CD14-positive monocyte (primary cell): ENCODE measurements at places on chromosomes 11 and 22. TPM values are rescaled to one million over a fixed set of nuclear protein-coding genes. Genes with fewer than 3 reads are reported as not detected.

GRCh38 chr11:76962583-76963416, 71.4 kb upstream of the B3GNT6 start:
- no peak for DNase-seq

DNA sequence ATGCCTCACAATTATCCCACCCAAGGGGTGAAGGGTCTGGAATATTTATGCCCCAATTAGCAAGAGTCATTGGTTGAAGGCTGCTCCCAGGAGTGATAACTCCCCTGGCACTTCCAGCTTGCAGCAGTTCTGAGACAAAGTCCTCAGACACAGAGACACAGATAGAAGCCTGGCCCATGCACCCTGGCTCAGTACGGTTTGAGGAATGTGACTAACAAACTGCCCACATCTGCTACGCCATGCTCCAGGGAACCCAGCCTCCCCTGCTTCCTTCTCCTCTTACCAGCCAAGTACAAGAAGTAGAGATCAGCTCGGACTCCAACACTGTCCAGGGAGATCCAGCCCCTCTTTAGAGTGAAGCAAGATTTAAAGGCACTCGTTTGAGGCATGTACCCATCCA, 48.5 kb upstream of the BMAL1 start:
- no peak for DNase-seq

DNA sequence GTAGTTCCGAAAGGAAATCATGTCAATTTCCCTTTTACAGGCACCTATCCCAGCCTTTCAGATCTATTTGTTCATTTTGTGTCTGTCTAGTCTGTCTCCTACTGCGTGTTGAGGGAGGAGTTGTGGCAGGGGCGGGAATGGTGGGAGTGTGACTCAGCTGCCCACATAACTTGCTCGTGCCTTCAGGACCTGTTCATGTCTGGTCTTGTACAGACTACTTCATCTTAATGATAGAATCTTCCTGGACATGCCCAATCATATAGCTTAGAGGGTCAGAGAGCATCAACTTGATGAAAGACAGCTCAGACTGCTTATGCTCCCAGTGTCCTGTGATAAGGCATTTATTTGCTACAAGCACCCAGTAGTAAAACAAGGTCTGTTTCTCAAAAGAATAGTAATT, 61.0 kb upstream of the BIRC3 start:
- DNase-seq: no peak

- DNase-seq: peak; percentile 79
These were observed 74.4 kb downstream of the SLC1A2 start for GRCh38 chr11:35344681-35345574.

- no peak for DNase-seq
These were observed 6.3 kb downstream of the AKIP1 start for GRCh38 chr11:8917157-8917825.

DNA sequence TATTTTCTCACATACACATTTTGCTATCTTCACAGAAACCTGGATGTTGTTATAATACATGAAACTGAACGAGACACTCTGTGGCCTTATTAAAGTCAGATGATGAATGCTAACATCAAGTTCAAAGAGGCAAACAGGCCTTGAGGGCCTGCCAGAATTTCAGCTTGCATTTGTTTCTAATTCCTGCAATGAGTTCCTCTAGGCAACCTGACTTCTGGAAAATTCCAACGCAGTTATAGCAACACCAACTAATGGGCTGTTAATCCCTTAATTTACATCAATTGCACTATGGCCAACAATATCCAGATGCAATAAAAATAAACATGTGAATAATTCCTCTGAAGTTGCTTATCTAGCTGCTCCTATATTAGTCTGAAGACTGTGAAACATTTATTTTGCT, 19.1 kb downstream of the PAX6 start:
- DNase-seq: no peak

- no peak for DNase-seq
These were observed 175.7 kb upstream of the CARD18 start for GRCh38 chr11:105315287-105315686.

DNA sequence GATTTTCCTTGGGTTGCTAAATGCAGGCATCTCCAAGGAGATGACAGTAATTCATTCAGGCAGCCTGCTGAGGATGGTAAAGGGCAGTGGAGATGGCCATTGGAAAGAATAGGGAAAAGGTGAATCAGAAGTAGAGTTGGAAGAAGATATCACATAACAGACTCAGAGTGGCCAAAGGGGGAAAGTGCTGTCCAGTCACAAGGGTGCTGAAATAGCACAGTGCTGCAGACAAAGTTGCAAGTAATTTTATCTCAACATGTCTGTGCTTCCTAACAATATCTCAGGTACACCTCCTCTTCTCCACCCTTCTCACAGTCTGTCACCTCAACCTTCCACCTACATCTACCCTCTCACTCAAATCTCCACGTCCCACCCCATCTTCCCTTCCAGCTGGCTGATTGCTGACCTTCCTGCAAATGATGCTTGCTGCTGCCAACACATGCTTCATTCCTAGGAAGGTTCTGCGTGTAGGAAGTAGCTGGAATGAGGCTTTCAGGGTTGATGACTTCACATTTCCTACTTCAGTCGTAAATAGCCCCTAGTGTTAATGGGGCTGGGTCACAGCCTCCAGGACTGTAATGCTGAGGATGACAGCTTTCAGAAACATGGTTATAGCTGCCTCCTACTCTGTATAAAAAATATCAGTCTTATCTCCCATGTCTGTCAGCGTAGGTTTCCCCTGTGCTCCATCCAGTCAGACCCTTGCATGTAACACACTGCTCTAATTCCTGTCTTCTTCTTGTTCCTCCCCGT, 123.9 kb downstream of the CTNND1 start:
- no peak for DNase-seq

DNA sequence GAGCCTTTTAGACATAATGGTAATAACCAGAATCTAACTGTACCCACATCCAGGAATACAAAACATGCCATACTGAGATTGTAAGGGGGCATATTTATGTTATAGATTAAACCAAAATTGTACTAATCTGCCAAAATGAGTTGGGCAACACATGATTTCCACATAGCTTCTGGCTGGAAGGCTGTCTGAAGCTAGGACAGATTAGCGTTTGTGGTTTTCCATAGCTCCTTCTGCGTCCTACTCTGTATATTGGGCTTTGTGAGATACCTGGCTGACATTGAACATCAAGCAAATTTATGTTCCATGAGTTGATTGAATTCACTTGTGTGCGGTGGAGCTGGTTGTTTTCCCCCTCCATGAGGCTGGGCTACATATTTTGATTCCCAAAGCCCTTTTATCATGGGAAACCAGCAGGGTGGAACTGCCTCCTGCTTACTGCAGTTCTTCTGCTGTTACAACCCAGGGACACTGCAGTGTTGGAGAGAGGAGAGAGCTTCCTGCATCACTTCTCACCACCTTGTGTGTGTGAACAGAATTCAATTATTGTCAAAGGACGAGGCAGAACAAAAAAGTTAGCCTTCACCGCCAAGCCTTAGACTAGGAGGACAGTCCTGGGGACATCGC, 114.9 kb downstream of the C11orf91 start:
- no peak for DNase-seq

DNA sequence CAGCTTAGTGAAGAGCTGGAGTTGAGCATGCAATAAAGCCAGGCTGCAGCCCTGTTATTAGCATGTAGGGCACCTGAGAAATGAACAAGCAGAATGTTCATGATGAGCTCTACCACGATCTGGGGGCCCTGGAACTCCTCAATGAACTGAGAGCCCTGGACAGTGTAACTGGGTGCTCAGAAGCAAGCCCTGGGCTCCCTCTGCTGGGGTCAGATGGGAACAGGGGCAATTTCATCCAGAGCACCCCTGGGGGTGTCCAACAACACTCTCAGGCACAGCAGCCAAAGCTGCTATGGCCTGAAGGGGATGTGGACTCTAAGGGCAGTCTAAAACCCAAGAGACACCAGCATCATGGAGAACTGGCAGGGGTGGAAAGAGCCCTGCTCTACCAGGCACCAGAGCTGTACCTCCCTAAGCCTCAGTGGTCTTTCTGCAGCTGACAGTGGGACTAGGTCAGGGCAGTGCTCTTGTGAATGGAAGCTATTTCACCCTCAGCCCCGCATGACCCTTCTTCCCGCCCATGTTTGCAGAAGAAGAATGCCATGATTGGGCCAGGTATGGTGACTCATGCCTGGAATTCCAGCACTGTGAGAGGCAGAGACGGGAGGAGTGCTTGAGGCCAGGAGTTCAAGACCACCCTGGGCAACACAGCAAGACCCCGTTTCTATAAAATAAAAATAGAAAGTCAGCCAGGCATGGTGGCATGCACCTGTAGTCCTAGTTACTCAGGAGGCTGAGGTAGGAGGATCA, 28.9 kb downstream of the THOC5 start:
- DNase-seq: no peak

- DNase-seq: peak; percentile 81
These were observed 7.2 kb downstream of the KCNK7 start for GRCh38 chr11:65588199-65589054.

DNA sequence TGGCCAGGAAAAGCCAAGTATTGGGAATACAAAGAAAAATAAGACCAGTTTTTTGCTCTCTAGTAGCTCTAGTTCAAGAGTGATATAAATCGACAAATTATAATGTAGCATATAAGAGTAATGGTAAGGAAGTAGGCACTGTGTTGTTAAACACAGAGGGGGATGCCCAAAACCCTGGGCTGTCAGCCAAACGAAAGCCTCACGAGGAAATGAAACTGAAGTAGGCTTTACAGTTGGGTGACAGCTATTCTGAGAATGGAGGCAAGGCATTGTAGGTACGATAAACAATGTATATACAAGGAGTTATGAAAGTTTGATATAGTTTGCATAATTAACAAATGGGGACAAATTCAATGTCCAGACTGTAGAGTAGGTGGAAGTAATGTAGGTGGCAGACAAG, 176.4 kb downstream of the FAM181B start:
- peak; percentile 68 for DNase-seq

DNA sequence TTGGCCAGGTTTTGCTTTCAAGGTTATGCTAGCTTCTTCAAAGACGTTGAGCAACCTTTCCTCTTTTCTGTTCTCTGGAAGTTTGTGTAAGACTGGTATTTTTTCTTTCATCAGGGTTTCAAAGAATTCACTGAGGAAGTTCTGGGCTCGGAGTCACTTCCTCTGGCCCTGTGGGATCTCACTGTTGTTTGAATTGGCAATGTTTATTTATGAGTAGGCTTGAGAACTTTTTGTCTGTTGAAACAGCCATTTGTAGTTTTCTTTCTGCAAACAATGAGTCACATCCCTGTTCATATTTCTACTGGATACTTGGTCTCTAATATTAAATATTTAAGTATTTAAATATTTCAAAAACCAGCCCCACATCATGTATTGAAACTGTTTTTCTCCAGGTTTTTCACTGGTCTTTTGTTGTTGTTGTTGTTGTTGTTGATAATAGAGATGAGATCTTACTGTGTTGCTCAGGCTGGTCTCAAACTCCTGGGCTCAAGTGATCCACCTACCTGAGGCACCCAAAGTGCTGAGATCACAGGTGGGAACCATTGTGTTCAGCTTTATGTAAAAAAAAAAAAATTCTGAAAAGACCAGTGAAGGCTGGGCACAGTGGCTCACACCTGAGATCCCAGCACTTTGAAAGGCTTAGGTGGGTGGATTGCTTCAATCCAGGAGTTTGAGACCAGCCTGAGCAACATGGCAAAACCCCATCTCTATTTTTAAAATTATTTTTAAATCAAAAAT, 26.9 kb downstream of the SUSD2 start:
- DNase-seq: peak; percentile 98

- no peak for DNase-seq
These were observed 7.8 kb upstream of the RRM1 start for GRCh38 chr11:4086575-4087353.

GRCh38 chr22:40469181-40469580, 98.8 kb downstream of the SGSM3 start:
- no peak for DNase-seq

GRCh38 chr22:30185549-30185948, 61.0 kb downstream of the LIF start:
- DNase-seq: no peak

DNA sequence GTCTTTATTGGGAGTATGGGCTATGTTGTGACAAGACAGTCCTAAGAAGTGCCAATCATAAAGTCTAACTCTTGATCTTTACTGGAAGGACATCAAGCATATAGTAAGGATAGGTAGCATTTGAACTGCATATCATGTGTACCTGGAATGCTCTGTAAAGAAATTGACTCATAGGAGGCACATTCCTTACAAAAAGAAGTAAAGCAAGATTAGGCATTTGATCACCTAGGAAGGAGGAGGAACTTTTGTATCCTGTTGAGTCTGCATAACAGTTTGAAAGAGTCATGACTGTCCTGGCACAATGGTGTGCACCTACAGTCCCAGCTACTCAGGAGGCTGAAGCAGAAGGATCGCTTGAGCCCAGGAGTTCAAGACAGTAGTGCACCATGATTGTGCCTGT, 42.2 kb upstream of the DNAJB7 start:
- DNase-seq: no peak

- peak; percentile 51 for DNase-seq
These were observed 27.8 kb upstream of the ZNRF3 start for GRCh38 chr22:28855355-28856094.

GRCh38 chr22:27574651-27575050, 226.9 kb downstream of the MN1 start:
- DNase-seq: no peak

DNA sequence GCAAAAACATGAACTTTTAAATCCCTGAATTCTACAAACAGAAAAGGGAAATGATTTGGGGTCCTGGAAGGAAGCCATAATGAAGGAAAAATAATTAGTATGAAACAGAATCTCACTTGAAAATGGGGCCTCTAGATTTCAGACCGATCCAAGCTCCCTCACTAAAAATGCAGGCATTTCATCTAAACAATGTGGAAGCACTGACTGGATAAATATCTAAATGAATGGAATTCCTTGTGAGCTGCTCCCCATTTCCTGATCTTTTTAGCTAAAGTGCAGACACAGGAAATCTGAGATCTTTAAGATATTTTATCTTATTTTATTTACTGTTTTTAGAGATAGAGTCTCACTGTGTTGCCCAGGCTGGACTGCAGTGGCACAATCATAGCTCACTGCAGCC, 1255.8 kb downstream of the LRRC4C start:
- DNase-seq: no peak

GRCh38 chr11:119942583-119943297, 195.2 kb downstream of the TRIM29 start:
- DNase-seq: no peak

Gene CTSC
- 107 and 150 TPM in 2 replicates for polyA plus RNA-seq

Gene DGAT2
- polyA plus RNA-seq: 18.4 TPM

Gene SEZ6L
- polyA plus RNA-seq: 2.8 and 3.6 TPM in 2 replicates

Gene SPTY2D1
- 3.0 and 8.4 TPM in 2 replicates for polyA plus RNA-seq

Gene TENM4
- 0.31 TPM for polyA plus RNA-seq

Gene ELFN2
- not detected for polyA plus RNA-seq

Gene MAPK8IP1
- polyA plus RNA-seq: not detected

Gene MMP27
- polyA plus RNA-seq: not detected in 2 replicates

Gene PRAME
- polyA plus RNA-seq: not detected

Gene PGR
- not detected in 2 replicates for polyA plus RNA-seq

Gene MUC2
- polyA plus RNA-seq: not detected in 2 replicates

Gene ZNF280B
- polyA plus RNA-seq: not detected

Gene DHCR7
- 2.2 and 2.7 TPM in 2 replicates for polyA plus RNA-seq

Gene NXPE1
- polyA plus RNA-seq: not detected

Gene CCDC116
- 0.21 and 0.50 TPM in 2 replicates for polyA plus RNA-seq
